ENCODE measurements at places on chromosomes 1 and 21.

DNA sequence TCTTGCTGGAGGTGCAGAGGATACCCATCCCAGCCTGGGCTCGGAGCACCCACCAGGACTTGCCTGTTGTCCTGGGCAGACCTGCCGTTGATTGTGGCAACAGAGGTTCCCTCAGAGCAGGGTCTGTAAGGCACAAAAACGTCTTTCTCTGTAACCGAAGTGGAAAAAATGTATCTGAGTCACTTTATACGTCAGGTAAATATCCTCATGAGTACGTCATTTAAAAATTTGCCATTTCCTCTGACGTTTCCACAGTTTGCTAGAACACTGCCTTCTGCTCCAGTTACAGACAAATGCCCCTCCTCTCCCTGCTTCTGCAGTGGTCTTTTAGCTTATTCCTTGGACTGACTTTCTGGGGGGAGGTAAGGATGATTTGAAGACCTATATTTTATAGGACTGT is 326.8 kb downstream of the HHAT start:
- no peak for DNase-seq

- no peak for DNase-seq
Measured at GRCh38 chr21:17989780-17990179, 170.6 kb upstream of the C21orf91 start.

DNA sequence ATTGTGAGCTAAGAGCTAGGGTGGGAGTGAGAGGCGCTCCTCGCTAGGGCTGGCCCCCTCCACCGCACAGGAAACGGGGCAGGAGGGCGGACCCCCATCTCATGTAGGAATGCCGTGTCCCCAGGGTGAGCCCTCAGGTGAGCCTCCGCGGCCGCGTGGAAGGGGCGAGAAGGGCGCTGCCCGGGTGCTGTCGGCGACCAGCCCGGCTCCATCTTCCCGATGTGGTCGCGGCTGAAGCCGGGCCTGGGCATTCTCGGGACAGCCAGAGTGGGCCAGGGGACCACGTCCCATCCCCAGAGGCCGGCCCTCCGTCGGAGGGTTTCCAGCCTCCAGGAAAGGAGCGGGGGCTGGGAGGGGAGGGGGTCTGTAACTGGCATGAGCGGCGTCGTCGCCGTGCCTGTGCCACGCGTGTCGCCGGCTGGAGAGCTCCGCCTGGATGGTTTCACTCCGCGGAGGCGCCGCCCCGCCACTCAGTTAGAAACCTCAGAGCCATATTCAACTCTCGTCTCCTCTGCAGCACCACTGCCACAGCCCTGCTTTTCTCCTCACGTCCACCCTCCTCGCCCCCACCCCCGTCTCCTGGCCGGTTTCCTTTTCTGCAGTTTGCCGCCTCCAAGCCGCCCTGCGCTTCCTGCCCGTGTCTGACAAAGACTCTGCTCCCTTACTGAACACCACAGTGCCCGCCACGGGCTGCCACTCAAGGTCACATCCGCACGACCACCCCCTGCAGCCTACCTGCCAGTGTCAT is at the start of gene TMEM269:
TSS of gene TMEM269 (plus strand) at position 46 of the 748 bp plus-strand sequence. CDS start 4,903 bp downstream, outside the sequence.
- peak; percentile 13 for DNase-seq

GRCh38 chr1:244347942-244348341 is 103.8 kb downstream of the ADSS2 start:
- no peak for DNase-seq

- no peak for DNase-seq
Measured at GRCh38 chr1:219687779-219688178, 74.9 kb upstream of the ZC3H11B start.

DNA sequence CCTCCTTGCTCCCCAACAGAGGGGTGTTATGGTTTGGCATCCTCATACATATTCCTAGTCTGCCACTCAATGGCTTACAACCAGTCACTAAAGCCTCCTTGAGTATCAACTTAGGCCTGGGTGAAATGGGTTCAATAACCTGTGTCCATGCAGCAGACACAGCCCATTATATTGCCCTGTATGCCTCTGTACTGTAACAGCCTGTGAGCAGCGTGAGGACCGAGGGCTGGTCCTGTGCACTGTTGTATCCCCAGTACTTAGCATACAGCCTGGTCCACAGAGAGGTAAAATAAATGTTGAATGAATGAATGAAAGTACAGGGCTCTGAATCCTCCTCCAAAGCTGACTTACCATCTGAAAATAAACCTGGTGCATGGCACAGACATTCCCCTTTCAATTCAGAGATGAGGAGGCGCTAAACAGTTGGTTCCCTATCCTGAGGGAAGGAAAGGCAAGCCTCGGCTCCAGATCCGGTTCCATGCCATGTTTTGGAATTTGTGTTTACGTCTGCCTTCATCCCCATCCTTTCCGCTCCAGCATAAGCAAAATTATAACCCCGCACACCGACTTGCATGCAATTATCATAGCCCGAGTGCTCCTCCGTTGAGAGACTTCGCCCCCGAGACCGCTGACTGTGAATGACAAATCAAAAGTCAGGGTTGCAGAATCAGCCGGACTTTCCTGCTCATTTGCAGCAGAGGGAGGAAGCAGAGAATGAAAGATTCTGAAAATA is 45.0 kb upstream of the DNAJC6 start:
- no peak for DNase-seq

GRCh38 chr1:19445417-19446342 is 39.7 kb downstream of the CAPZB start:
- DNase-seq: no peak

- no peak for DNase-seq
Measured at GRCh38 chr1:233723387-233723786, 109.5 kb downstream of the KCNK1 start.

GRCh38 chr1:68141071-68142021 is 90.9 kb upstream of the DIRAS3 start:
- DNase-seq: no peak

DNA sequence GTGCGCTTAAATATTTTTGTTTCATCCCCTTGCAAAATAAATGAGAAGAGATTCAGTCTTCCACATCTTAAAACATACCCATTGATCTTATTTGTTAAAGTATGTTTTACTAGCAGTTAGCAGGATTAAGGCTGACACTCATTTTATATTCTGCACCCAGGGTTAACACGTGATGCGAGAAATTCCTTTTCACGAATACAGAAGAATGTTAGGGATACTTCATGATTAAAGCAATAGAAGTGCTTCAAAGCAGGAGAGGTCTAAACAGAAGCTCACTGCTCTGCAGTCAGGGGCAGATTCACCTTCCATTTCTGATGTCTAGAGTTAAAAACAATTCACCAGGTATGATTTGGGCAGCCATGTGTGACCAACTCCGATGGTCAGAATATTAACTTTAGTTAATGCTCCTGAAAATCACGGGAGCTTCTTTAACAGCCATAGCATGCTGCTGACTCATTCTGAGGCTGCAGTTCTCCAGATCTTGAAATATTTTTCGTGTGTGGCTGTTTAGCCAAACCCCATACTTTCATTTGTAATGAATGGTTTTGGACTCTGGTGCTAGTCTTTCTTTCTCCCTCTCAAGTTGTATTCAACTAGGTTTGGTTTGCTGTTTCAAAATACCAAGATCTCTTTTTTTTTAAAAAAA is 19.7 kb downstream of the BCAR3 start:
- no peak for DNase-seq

- no peak for DNase-seq
Measured at GRCh38 chr1:169487133-169487532, 1.4 kb upstream of the SLC19A2 start.

DNA sequence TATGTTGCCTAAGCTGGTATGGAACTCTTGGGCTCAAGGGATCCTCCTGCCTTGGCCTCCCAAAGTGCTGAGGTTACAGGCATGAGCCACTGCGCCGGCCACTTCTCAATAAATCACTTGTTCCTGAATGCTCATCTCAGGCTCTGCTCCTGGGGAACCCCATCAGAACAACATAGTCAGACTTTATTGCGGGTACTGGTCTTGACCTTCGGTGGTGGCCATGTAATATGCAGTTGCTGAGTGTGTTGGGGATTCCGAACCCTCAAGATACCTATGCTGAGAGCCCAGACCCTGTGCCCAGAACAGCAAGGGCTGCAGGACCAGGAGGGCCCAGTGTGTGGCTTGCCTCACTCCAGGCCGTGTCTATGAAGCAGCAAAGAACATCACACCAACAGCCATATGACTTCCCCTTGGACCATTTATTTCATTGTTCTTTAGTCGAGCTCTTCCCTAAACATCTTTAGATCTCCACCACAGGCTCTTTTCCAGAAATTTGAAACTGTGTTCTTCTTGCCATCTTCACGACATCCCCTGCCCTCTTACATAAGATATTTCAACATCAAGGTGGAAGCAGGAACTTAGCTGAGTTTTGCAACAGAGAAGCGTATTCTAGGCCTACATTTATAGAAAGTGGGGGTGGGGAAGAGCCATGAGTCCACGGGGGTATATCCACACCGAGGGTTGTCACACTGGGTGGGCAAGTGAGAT is 12.7 kb upstream of the SDHB start:
- no peak for DNase-seq

DNA sequence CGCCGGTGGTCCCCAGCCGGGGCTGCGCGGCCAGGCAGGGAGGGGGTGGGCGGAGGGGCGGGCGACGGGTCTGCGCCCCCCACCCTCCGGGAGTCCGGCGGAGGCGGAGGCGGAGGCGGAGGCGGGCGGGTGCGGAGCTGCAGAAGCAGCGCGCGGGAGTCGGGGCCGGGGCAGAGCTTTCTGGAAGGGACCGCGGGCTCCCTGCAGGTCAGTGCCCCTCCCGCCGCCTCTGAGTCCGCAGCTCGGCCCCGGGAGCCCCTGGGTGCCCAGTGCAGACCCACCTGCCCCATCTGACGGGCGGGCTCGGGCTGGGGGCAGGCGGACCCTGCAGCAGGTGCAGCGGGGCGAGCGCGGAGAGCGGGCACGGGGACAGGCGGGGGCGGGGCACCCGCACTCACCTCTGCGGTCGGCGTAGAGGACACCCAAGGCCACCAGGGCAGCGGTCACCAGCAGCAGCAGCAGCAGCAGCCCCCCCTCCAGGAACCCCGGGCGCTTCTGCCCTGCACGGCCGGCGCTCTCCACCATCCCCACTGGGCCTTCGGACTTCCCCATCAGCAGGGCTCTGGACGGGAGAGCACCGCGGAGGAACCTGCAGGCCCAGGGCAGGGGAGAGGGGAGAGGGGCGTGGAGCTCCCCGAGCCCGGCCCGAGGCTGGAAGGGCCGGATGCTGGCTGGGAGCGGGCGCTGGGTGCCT is 3.7 kb downstream of the MMEL1 start:
- DNase-seq: no peak

DNA sequence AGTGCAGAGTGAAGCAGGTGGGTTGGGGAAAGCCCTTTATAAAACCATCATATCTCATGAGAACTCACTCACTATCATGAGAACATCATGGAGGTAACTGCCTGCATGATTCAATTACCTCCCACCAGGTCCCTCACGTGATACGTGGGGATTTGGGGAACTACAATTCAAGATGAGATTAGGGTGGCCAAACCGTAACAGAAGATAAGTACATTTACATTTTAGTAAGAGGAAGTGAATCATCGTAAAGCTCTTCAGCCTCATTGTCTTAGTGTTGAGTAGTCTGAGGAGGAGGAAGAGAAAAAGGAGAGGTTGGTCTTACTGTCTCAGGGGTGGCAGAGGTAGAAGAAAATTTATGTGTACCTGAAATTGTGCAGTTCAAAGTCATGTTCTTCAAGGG is 1053.4 kb upstream of the ADGRL4 start:
- DNase-seq: no peak

GRCh38 chr1:198042168-198042567 is 114.6 kb upstream of the NEK7 start:
- no peak for DNase-seq

- no peak for DNase-seq
Measured at GRCh38 chr1:7508052-7508933, 262.8 kb upstream of the VAMP3 start.

DNA sequence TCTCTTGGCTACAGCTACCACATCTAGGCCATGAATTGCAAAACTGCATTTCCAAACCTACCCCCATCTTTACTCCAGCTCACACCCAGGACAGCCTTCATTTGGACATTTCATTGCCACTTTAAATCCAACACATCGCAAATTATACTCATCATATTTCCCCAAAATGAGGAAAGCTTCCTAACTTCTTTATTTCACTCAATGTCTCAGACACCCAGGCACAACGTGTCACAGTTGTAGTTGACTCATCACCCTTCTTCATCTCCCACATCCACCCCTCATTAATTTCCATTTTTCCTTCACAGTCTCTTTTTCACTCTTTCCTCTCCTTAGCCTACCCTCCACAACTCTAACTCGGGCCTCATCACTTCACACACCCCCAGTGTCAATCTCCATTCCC is 6.7 kb downstream of the OTUD7B start:
- no peak for DNase-seq

GRCh38 chr1:47388891-47389238 is 27.2 kb upstream of the FOXE3 start:
- no peak for DNase-seq

- no peak for DNase-seq
Measured at GRCh38 chr1:998995-999724, 737 bp downstream of the HES4 start.

DNA sequence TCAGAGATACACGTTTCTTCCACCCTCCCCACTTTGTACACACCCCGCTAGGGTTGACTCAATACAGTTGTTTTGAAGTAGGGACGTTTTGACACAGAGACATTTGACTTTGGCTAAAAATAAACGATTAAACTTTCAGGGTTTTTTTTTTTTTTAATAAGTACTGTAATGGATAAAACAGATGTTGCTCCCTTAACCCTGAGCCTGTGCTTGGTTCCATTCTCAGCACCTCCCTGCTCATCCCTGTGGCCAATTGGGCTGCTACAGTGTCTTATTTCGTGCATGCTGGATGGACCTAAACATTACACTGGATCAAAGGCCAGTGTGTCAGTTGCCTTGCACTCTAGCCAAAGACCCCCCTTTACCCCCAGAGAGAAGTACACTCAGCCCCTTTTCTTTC is 16.9 kb downstream of the GRHL3 start:
- no peak for DNase-seq

- DNase-seq: no peak
Measured at GRCh38 chr1:106515375-106515774, 541.1 kb upstream of the PRMT6 start.

GRCh38 chr1:44505210-44505993 is 100.3 kb downstream of the RNF220 start:
- DNase-seq: no peak

DNA sequence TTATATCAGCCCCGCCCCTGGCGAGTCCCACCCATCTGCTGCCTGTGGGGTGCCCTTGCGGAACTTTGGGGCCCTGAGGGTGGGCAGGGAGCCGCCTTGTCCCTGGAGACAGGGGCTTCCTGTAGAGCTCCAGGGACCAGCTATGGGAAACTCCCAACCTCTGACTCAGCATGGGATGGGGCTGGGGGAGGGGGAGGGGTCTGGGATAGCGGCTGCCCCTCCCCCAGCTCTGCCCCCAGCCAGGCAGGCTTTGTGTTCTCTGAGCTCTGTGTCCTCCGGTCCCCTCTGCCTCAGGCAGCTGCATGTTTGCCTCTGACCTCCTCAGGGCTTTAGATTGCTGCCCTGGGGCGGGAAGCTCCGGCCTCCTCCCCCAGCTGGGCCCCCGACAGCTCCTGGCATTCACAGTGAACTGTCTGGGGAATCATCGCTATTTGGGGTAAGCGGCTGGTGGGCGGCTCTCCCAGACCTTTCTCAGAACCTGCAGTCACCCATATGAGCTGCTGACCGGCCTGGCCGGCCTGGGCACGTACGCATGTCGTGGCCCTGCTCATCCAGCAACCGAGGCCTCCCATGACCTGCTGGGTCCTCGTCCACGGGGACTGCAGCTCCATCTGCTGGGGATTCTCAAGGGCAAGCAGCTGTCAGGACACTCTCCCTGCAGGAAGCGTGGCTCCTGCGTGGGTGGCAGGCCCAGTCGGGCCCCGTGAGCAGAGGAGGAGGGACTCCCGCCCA is 17.1 kb downstream of the ARHGEF16 start:
- no peak for DNase-seq

- no peak for DNase-seq
Measured at GRCh38 chr1:183227422-183228346, 41.6 kb downstream of the LAMC2 start.

- DNase-seq: no peak
Measured at GRCh38 chr1:150696162-150696561, 792 bp downstream of the GOLPH3L start.

All from T-helper 9 cell (primary cell).